Osteoblast (primary cell): ENCODE measurements at places on chromosomes 3 and 15. TPM values are rescaled to one million over a fixed set of nuclear protein-coding genes. Genes with fewer than 3 reads are reported as not detected.

RBMS3 gene
- 80.4 and 81.1 TPM in 2 replicates for total RNA-seq

WNT5A gene
- total RNA-seq: 116 and 145 TPM in 2 replicates

SKOR1 gene
- 0.29 and 0.36 TPM in 2 replicates for total RNA-seq

FOXB1 gene
- not detected in 2 replicates for total RNA-seq

GPR149 gene
- total RNA-seq: not detected in 2 replicates

PIGZ gene
- 2.9 and 4.0 TPM in 2 replicates for total RNA-seq
